Cardiac ventricle fibroblast (primary cell): ENCODE measurements at places on chromosomes 6 and 20. TPM values are rescaled to one million over a fixed set of nuclear protein-coding genes. Genes with fewer than 3 reads are reported as not detected.

The PCIF1 gene
- total RNA-seq: 12.4 and 16.3 TPM in 2 replicates

The DDRGK1 gene
- 45.1 and 59.9 TPM in 2 replicates for total RNA-seq

The B3GALT4 gene
- total RNA-seq: 2.3 and 2.7 TPM in 2 replicates

The SLC22A1 gene
- total RNA-seq: 0.12 TPM in 1 of 2 replicates, not detected in the other
